Stimulated activated CD4-positive, alpha-beta T cell treated with anti-CD3 and anti-CD28 coated beads, Interleukin-4, amount 100 ng/mL, for 4 hours (primary cell): ENCODE measurements at places on chromosomes 1 and 21.

DNA sequence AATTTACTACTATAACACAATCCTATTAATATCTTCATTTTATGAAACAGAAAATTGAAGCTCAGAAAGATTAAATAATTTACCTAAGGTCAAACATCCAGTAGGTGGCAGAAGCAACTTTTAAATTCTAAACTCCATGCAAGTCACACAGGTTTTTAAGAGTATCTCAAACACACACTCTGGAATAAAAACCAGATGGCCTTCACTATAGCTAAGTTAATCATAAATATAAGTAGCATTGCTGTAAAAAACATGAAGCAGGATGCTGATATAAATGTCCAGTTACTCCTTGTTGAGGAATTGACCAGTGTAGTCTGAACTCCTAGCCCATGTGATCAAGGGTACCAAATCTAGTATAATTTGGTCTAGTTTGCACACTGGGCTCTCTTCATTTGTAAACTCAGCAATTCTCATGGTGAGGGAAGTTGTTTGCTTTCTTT is 9.4 kb upstream of the FMO3 start:
- DNase-seq: no peak

- DNase-seq: no peak
Observed at GRCh38 chr1:54519709-54520108, 28.3 kb upstream of the ACOT11 start.

DNA sequence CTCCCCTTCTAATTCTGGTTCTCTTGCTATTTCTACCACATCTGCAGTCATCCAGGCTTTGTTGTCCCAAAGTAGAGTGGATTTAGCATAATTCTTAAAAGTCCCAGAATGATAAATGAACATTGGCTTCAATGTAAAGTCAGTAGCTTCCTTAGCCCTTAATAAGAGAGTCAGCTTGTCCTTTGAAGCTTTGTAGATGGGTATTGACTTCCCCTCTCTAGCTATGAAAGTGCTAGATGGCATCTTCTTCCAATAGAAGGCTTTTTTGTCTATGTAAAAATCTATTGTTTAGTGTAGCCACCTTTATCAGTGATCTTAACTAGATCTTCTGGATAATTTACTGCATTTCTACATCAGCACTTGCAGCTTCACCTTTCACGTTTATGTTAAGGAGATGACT is 181.4 kb upstream of the B3GALT2 start:
- no peak for DNase-seq

GRCh38 chr1:163202833-163203451 is at the start of gene RGS5:
RGS5 (minus strand) TSS chr1:163202916; CDS start chr1:163202835, 81 bp downstream.
- DNase-seq: no peak

DNA sequence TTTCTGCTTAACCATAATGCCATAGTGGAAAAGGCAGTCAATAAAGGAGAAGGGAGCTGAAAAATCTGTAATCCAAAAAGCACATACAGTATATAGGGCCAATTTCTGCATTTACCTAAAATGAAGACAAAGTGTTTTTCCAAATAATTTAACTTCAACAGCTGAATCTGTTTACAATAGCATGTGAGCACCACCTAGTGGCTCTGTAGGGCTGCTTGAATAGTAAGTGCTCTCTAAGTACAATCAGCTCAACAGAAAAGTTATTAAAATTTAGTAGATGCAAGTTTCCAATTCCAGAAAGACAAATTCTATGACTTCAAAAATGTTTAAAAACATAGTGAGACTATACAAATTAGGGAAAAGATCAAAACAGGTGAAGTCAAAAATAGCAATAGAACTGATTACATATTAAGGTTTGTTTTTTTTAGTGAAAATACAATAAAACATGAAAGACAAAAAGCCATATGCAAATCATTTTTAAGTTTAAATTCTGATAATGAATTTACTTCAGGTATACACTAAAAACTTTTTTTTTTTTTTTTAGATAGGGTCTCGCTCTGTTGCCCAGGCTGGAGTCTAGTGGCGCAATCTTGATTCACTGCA is 220.0 kb downstream of the SETD4 start:
- peak; percentile 34 for DNase-seq
